Activated T-helper 1 cell treated with anti-CD3 and anti-CD28 coated beads, Interleukin-2, amount 50 U/mL, for 16 hours (primary cell): ENCODE measurements at places on chromosomes 2 and 18.

DNA sequence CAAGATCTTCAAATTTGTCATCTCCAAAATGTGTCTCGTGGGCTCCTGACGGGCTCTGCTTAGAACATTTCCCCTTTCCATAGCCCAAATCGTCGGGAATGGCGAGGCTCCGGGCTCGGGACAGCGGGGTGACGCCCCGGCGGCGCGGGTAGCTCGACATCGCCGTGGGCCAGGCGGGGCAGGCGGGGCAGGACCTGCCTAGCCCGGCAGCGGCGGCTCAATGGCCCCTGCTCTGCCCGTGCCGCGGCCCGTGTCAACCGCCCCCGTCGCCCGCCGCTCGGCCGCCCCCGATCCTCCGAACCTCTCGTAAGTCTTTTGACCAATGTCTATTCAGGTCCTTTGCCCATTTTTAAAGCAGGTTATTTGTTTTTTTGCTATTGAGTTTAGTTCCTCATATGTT is 111.2 kb downstream of the PMAIP1 start:
- DNase-seq, result no peak

DNA sequence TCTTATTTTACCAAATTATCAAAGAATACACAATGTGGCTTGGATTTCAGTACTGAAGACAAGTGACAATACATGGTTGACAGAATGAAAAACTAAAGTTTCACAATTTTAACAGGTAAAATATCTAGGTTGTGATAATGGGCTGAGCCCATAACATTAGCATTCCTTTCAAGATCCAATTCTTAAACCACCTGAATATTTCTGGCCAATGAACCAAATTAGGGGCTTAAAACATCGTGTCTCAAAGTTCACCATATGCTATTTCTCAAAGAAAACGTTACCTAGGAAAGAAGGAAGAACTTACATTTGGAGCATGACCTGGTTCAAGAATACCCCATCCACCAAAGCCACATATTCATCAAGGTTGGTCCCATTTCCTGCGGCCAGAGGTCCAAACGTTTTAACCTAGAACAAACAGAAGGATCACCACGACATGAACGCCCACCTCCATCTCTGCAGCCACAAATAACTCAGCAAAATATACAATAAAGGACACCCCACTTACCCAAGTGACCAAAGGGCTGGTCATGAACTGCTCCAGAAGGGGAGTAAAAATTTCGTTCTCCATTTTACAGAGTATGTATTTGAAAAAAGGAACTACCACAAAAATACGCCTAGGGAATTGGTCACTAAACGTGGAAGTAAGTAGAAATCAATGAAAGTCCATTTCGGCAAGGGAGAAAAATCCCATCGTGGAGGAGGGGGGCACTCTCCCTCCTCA is 984 bp downstream of the CCDC88A start:
- no peak for DNase-seq

- no peak for DNase-seq
Measured at GRCh38 chr2:148237911-148238310, 217.0 kb downstream of the MBD5 start.

DNA sequence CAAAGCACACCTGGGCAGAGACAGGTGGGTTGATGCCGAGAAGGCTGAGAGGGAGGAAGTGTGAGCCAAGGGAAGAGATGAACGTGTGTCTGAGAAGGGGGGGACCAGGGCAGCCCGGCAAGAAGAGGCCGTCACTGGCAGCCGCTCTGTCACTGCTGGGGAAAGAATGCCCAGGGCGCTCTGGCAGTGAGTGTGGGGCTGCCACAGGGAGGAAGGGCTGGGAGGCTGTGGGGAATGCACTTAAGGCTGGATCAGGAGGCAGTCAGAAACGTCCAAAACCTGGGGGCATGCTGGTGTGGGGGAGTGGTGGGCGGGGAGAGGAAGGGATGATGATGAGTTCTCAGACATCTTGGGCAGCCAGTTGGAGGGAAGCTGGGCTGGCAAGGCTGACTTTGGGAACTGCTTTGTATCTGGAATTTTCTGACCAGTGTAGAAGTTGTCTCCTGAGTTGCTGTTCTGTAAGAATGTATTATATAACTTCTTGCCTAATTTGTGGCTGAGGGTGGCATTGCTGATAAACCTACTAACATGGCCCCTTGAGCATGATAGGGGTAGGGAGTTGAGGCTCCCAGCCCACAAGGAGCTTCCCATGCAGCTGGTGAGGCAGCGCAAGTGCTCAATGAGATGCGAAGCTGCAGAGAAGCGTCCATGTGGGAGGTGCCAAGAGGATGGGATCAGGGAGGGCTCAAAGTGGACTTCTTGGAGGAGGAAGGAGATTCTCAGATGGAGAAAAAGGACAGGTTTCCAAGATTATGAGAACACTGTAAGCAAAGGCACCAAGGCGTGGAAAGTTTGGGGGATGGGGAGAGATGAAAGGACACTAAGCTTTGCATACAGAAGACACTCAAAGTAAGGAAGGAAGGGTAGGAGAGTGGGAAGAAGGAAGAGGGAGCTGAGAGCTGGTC is 185.1 kb upstream of the HAAO start:
- DNase-seq, result no peak

- DNase-seq, result peak; percentile 21
Measured at GRCh38 chr2:207711750-207712530, 500 bp downstream of the CCNYL1 start.

DNA sequence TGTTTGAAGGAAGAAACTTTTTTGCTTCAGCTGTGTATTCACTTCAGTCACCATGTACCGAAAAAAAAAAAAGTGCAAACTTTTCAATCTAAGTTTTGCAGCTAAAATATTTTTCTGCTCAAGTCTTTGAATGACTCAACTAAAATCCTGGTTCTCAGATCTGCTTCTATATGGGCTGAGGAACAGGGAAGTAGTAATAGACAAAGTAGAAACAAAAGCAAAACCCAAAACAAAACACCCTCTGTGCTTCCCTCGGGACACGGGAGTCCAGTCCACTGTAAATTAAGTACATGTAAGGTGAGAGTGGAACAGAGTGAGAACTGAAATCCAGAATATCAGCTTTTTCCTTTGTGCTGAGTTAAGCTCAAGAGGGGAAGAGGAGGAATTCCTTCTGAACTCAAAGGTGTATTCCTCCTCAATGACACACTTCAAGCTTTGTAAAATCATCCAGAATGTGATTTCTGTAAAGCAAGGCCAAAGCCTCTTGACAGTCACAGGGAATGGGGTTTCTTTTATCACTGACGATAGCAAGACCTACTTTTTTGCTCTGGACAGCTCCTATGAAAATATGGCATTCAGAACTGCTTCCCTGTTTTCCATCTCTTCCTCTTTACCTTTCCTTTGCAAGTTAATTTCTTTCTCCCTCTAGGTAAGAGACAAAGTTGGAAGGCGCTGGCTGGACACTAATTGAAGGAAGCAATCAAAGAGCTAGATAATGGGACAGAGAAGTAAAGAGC is 433.5 kb upstream of the MMADHC start:
- DNase-seq, result no peak

DNA sequence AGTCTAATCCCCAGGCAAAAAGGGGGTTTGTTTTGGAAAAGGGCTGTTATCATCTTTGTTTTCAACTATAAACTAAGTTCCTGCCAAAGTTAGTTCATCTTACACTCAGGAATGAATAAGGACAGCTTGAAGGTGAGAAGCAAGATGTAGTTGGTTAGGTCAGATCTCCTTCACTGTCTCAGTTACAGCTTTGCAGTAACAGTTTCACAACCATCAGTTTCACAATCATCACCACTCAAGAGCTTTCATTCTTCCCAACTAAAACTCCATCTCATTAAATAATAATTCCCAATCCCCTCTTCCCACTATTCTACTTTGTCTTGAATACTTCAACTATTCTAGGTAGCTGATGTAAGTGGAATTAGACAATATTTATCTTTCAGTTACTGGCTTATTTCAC is 200.9 kb downstream of the NYAP2 start:
- DNase-seq, result no peak

- no peak for DNase-seq
Measured at GRCh38 chr2:120548627-120549608, 186.8 kb upstream of the GLI2 start.

GRCh38 chr2:150174056-150174805 is 313.2 kb downstream of the RND3 start:
- no peak for DNase-seq

- no peak for DNase-seq
Measured at GRCh38 chr2:85853499-85854165, 35.2 kb downstream of the ST3GAL5 start.

DNA sequence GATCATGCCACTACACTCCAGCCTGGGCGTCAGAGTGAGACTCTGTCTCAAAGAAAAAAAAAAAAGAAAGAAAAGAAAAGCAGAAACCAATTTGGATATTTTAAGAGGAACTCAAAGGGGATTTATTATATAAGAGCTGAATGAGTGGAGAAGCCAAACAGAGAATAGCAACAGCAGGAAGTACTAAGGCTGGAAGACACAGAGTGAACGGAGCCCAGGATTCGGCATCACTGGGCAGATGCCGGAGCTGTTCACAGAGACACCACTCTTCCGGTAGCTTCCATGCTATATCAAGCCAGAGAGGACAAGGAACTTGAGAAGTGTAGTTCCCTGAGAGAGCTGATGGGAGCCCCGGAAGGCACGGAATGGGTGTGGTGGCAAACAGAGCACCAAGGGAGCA is 47.0 kb upstream of the CABLES1 start:
- DNase-seq, result no peak

DNA sequence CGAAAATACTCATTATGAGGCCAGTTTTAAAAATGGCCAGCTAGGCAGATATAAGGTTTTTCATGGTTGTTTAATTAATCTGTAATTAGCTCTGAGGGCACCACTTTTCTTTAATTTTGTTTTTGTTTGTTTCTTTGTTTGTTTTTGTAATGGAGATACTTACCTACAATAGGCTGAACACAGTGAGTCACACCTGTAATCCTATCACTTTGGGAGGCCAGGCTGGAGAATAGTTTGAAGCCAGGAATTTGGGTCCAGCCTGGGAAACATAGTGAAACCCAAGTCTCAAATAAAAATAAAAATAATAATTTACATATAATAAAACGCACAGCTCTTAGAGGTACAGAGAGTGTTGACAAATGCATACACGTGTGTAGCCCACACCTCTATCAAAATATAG is 56.8 kb upstream of the MSH2 start:
- DNase-seq, result no peak

- DNase-seq, result no peak
Measured at GRCh38 chr2:64972876-64973275, 16.3 kb upstream of the SLC1A4 start.

DNA sequence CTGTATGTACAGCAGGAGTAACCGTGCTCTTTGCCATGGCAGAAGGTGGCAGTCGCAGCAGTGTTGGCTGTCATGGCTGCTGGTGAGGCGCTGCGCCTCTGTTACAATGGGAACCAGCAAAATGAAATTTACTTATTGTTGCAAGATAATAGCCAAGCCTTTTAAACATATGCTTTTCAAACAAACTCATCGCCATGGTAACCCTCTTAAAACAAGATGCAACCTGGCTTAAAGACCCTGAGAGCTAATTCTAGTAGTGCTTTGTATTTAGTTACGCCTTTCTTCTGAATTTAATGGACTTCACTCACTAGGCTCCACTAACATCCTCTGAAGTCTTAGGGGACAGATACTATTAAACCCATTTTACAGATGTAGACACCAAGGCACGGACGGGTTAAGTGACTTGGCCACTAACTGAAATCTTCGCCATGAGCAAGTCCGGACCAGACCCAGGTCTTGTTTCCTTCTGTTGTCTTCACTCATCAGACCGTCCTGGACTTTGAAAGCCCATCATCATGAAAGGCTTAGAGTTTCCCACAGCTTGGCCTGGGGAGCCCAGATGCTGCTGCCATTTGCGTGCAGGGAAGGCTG is 111.6 kb upstream of the ODC1 start:
- DNase-seq, result no peak

GRCh38 chr2:85151026-85151425 is 17.8 kb downstream of the TCF7L1 start:
- DNase-seq, result no peak

DNA sequence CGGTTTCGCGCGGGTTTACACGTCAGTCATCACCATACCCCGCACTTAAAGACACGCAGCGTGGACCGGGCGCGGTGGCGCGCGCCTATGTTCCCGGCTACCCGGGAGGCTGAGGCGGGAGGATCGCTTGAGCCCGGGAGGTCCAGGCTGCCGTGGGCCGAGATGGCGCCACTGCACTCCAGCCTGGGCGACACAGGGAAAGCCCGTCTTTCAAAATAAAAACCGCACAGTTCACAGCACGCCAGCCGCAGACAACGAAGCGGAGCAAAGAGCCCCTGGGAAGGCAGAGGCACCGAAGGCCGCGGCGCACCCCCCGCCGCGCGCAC is 328 bp downstream of the DTYMK start:
- no peak for DNase-seq

DNA sequence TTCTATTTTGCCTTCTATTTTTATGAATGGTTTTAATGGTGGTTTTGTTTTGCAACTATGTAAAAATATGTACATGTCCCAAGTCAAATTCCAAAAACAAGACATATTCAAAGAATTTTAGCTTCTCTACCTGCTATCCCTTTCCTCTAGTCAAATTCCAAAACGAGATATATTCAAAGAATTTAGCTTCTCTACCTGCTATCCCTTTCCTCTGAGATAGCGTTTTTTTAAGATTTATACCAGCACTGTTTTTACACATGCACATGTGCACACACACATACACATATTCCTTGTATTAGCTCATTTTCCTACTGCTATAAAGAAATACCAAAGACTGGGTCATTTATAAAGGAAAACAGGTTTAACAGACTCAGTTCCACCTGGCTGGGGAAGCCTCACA is 199.1 kb upstream of the ARL4C start:
- no peak for DNase-seq

DNA sequence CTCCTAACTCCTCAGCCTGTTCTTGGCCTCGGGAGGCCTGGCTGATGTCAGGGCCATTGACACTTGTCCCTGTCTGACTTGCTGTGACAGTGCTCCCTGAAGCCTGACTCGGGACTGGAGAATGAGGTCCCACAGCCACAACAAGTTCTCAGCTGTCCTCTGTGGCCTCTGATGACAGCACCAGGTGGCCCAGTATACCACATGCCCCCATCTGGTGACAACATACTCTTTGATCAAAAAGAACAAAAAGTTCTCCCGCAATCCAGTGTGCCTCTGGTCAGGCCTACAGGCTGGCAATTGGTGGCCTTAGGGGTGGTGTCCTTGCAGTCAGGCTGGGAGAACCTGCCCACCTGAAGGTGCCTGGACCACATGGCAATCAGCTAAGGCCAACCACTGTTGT is 102.6 kb downstream of the SEPTIN10 start:
- no peak for DNase-seq

DNA sequence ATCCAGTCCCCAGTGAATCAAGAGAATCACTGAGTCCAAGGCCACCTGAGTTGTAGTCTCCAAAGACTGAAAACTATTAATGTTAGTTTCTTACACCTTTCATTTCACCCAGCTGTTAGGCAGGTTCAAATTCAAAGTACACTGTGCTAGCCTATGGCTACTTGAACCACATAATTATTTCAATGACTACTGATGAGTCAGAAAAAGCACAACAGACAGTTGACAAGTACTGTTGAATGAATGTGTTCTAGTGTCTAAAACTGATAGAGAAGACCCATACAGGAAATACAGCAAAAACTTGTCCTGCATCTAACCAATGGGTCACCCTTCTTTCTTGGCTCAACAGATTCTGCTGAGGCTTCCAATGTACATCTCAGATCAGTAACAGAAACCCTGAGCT is 160.9 kb downstream of the MYO5B start:
- DNase-seq, result no peak

GRCh38 chr2:15265889-15266288 is 295.2 kb downstream of the NBAS start:
- no peak for DNase-seq
